ENCODE measurements at places on chromosomes 5 and 9.

- no peak for DNase-seq
Observed at GRCh38 chr5:127824126-127824525, 120.9 kb downstream of the CCDC192 start.

DNA sequence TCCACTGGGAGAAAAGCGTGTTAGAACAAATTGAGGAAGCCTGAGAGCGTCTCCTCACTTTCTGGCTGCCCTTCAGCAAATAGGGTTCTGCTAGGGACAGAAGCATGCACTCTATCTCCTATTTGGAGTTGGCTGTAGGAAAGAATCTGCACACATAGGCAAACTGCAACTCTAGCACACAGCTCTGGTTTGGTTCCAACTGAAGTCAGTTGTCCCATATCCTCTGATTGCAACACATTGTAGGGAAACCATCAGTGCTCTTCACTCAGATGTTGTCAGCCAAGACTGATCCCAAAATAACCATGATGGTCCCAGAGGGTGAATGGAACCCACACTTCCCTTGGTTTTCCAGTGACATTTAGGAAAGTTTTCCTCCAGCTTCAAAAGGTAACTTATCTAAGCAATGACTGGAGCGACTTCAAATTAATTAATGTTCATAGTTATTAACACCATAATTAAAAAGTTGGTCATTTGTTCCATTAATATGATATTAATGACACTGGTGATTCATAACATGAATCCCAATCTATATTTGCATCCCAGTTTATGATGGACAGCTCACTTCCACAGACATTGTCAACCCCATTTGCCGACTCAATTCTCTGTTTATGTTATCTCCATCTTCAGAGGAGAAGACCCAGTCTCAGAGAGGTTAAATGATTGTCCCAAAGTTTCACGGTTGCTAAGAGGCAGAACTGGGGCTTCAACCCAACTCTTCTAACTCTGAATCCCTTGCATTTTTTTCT, 136.7 kb upstream of the ZNF462 start:
- DNase-seq, result no peak

DNA sequence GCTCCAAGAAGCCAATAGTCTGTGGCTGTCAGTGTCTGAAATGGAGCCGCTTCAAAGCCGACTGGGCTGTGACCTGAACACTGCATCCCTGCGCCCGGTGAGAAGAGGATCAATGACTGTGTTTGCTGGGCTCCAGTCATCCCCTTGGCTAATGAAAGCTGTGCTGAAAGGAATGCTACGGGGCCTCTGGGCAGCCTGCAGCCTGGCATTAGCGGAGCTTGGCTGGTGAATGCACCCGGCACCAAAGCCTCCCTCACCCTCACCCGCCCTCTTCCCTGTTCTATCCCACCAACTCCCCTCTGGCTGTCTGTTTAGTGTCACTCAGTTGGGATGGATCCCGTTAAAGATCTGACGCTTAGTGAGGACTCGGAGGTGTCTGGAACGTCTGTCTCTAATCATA, 355.3 kb downstream of the BNC2 start:
- DNase-seq, result peak; percentile 94

GRCh38 chr5:169531631-169532030, 51.9 kb upstream of the SPDL1 start:
- DNase-seq, result no peak

DNA sequence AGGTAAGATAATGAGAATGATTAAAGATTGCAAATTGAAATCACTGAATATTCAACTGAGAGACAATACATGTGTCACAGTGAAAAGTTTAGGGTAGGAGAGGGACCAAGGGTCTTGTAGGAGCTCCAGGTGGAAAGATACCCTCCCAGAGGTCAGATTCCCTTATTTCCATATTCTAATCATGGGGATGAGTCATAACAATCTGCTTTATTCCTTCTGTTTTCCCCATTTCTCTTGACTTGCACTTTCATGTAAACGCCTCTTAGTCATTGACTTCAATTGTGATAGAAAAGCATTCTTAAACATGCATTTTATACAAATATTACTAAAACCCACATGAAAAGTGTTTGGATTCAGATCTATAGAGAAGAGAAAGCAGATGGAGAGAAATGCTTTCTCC, 81.3 kb upstream of the CTSL start:
- DNase-seq, result no peak

DNA sequence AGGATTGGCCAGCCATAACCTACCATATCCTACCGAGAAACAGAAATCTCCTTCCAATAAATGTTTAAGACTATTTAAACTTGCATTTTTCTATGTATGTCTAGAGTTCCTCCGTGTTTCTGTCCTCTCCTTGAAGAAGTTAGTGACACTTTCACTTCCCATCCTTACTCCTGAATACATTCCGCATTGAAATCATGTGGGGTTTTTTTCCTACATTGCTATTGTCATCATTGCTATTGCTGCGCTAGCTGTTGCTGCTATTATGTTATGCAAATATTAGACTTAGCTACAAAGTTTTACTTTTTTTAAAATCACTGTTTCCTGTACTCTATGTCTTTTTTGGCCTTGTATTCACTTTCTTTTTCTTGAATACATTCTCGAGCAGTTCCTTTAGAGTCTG, 83.3 kb upstream of the NEK6 start:
- DNase-seq, result no peak

GRCh38 chr9:82547995-82548394, 514.9 kb downstream of the RASEF start:
- no peak for DNase-seq

GRCh38 chr5:25568989-25569625, 924.3 kb upstream of the CDH10 start:
- peak; percentile 36 for DNase-seq

- no peak for DNase-seq
Observed at GRCh38 chr9:101814064-101814463, 75.6 kb upstream of the GRIN3A start.

All from ELF-1 (cell line).